ENCODE measurements at places on chromosomes 3 and 15.

- no peak for DNase-seq
Observed at GRCh38 chr15:75776065-75776423, 63.4 kb upstream of the CSPG4 start.

DNA sequence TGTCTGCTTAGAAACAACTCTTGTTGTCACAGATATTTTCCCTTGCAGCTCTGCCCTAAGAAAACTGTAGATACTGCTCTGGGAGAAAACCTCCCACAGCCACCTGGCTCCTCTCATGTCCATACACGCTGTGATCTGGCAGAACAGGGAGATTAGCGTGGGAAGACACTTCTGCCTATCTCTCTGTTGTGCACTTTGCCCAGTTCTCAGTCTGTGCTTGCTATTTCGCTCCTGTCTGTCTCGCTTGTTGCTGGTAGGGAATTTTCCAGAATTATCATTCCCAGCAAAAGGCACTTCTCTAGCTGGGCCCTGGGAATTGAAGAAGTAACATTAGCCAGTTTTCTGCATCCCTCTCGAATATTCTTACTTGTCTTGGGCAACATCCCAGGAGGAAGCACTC is 8.1 kb upstream of the GATM start:
- DNase-seq = no peak

GRCh38 chr15:62561059-62561519 is 396.0 kb upstream of the C2CD4B start:
- DNase-seq = no peak

- no peak for DNase-seq
Observed at GRCh38 chr3:65762235-65762580, 276.5 kb downstream of the MAGI1 start.

- DNase-seq = no peak
Observed at GRCh38 chr15:57248074-57248473, 128.2 kb upstream of the CGNL1 start.

- no peak for DNase-seq
Observed at GRCh38 chr15:34038871-34039789, at the start of gene AVEN. TSS of gene AVEN (minus strand) at chr15:34039204. CDS start at chr15:34039046, 158 bp downstream.

DNA sequence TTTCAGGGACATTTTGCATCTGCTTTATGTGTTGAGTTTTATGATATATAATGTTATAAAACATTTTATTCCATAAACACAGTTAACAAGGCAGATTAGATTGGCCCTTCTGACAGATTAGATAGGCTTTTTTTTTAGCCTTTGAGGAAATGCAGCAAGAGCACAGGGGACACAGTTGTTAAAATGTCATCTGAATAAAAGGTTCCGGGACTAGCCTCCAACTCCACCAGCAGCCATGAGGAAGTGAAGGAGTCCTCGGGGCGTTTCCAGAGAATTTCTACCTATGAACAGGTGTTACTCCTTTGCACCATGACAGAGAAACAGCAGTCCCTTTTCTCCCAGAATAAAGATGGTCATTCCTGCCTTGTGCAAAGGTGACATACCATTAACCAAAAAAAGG is 167.8 kb upstream of the KBTBD8 start:
- DNase-seq = no peak

DNA sequence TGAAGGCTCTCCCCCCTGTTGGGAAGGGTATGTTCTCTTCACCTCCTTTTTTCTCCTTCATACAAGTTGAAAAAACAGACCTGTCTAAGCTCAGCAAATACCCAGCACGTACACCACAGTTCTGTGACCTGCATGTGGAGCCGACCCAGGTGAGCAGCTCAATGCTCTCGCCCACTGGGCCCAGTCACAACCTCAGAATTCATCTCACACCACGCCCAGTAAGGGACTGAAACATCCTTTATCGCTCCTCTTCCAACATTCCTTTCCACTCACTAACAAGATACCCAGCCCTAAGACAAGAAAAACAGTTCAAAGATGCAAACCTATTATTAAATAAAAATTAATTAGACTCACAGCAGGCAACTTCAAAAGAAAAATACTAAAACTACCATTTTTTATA is 68.9 kb downstream of the FOXP1 start:
- no peak for DNase-seq

DNA sequence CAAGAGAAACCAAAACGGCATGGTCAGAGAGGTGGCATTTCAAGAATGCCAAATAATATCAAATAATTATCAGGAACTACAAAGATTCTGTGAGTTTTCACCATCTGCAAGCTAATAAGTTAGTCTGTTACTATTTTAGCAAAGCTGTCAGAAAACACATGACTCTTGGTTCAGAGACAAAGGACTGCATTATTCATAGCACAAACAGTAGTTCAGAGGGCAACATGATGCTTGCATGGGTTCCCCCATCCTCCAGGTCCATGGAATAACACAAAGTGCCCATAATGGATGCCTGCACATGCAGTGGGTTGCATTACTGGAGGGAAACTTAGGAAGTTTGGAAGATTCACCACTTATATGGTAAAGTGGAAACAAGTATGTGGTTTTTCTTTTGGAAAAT is 228.8 kb upstream of the ALCAM start:
- no peak for DNase-seq

GRCh38 chr15:57611938-57612337 is 20.2 kb downstream of the MYZAP start:
- DNase-seq = peak; percentile 74

- DNase-seq = no peak
Observed at GRCh38 chr3:45311953-45312801, 76.2 kb upstream of the LARS2 start.

GRCh38 chr3:107578523-107578922 is 55.8 kb downstream of the BBX start:
- DNase-seq = no peak

DNA sequence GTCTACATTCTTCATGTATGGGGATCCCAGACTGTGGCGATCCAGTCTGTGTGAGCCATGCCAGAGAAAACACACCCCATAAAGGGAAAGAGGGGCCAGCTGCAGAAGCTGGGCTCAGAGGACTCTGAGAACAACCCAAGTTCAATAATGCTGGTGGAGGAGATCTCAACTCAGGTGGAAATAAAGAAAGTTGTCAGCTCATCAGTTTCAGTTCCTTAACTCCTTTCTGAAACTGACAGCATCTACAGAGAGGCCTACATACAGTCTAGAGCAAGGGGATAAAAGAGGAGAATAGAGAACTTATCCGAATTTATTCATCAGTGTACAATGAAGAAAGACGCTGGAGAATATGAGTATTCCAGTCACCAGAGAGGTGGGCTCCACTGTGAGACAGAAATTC is 77.0 kb downstream of the NTRK3 start:
- no peak for DNase-seq

- DNase-seq = no peak
Observed at GRCh38 chr3:18643281-18643680, 218.1 kb upstream of the SATB1 start.

GRCh38 chr3:48411041-48411588 is 18.8 kb downstream of the PLXNB1 start:
- DNase-seq = no peak

DNA sequence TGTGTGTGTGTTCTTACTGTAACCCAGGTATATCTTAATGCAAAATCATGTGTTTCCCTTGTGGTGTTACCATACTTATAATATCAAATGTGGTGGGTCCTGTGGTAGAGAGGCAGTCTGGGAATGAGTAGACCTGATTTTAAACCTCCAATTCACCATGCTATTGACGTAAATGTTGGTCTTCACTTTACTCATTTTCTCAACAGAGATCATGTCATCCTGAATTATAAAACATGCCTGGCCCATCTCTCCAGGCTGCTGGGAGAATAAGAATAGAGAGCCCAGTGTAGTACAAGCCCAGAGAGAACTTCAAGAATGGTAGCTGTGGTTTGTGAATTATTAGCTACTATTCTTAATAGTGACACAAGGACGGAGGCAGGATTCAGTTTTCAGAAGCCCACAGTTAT is 88.1 kb downstream of the MBNL1 start:
- no peak for DNase-seq

- DNase-seq = no peak
Observed at GRCh38 chr3:181455276-181455675, 256.4 kb upstream of the SOX2 start.

DNA sequence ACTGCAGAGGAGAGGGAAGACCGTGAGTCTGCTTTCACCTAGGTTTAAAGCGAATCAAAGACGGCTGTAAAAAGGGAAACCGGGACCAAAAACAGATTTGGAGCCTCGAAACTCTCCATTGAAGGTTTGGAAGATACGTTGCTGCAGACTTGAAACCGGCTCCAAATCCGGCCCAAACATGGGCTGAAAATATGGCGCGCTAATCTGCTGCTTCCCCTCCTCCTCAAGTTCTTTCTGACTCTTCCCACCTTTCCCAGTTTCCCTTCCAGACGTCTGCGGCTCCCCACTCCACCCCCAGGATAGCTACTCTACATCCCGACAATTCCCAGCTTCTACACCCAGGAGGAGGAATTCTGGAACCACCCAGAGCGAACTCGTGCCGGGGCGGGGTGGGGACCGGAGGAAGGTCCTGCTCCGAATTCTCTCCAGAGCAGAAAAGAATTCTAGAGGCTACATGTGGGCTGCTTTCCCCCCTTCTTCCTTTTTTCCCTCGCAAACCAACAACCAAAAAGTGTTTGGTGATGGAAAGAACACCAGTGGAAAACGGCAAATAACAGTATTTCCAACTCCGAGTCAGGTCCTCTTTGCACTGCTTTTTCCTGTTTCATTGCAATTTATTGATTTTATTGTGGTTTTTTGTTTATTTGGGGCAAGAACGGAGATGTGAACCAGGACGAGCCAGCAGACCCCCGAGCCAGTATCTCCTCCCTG is 8.5 kb downstream of the EOMES start:
- DNase-seq = no peak

DNA sequence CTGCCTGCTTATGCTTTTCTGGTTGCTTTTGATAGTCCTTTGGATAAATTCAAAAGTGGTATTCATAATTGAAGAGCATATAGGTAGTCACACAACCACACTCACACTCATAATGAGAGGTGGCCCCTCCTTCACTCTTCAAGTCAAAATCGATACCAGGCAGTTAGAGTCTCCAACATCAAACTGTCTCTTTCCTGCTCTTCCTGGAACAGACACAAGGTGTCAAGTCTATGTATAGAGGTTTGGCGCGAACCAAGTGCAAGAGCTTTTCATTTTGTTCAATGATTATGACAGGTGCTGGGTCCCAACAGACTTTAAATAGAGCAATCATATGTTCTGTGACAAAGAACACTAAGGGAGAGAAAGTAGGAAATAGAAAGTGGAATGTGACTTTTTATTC is 29.9 kb upstream of the RGMA start:
- no peak for DNase-seq

- no peak for DNase-seq
Observed at GRCh38 chr3:9951126-9951525, 1.1 kb downstream of the PRRT3 start.

- DNase-seq = no peak
Observed at GRCh38 chr3:131849616-131850015, 185.2 kb downstream of the CPNE4 start.

DNA sequence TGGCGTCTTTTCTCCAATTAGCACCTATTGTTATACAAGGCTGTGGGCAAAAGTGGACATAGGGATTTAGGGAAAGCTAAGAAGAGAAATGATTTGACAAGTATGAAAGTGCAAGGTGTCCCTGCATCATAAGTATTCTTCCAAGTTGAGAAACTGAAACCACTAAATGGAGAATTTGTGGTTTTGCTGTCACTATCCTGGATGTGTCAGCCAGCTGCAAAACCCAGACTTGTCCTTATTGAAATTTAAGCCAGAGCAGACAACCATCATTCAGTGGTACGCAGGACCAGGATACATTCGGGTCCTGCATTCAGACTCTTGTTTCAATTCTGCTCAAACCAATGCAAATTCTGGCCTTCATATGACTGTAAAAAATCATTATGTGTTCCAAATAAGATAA is 384.8 kb upstream of the TGFBR2 start:
- no peak for DNase-seq

DNA sequence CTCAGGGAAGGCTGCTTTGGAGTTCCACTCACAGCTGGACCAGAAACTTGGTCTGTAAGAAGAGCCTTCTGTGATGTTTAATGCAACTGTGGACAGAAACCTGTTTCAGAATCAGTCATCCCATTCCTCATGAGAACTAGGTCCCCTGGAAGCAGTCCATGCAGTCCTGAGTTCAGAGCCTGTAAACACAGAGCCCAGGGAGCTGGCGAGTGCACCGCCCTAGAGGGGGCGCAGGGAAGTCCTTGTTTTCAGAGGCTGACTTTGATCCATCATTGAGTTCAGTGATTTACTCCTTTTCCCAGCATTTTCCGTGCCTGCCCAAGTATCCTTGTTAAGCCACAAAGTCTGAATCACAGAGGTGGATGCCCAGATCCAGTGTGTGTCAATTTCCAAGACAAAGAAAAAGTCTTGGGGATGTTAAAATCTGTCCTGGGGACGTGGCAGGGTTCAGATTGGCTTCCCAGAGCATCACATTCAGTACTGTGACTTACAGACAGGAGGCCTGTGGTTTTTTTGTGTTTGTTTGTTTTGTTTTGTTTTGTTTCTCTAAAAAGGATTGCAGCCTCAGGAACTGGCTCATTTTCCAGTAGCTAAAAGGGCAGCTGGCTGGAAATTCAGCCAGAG is 9.8 kb upstream of the TXNRD3 start:
- no peak for DNase-seq

DNA sequence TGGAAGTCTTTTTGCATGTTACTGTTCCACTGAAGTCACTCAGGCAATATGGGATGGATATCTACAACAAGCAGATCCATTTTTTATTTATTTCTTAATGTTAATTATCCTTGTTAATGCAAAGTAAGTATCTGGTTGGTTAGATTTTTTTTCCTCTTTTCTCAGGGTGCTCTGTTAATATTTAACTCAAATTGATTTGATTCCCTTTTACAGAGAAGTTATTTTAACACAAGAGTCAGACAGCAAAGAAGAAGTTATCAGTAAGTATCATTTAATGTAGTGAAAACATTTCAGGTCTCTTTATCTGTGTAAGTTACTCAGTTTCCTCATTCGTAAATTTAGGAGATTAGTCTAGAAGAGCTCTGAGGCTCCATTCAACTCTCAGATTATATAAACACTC is 34.3 kb downstream of the TBC1D23 start:
- no peak for DNase-seq

DNA sequence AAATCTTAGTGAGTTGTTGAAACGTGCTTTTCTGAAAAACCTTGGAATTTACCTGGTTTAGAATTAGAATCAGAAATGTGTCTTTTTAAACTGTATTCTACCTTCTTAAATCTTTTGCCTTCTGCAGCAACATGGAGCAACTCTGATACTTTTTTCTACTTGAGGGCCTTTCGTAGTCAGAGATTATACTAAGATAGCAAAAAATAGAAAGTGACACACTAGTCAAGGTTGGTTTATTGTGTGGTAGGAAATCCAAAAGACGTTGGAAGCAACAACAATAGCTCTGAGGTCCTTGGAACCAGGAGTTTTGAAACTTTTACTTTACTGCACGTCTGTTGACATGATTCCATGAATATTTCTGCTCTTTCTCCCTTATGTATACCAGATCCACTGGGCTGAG is 294.9 kb downstream of the LPP start:
- no peak for DNase-seq

DNA sequence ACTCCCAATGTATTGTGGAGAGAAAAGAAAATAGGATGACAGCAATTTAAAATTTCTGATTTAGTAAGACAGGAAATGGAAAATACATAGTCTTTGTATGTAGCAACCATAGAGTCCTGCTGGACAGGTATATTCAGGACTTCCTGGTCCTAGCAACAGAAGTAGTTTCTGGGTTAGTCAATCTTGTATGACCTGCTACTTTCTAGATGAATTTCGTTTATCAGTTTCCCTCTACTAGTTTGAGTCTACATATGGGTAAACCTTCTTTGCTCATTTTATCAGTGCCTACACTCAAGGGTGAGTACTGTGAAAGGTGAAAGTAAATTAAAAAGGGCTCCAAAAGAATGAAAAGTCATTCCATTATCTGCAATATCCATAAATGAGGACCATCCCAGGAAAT is 309.8 kb downstream of the UNC13C start:
- DNase-seq = no peak
